Hematopoietic multipotent progenitor cell treated with erythropoietin and hydrocortisone succinate and interleukin-3 and kit ligand, for 6 days (in vitro differentiated cells): ENCODE measurements at places on chromosomes 4 and X.

GRCh38 chr4:77797239-77797638 is 21.9 kb downstream of the CNOT6L start:
- no peak for DNase-seq

- DNase-seq = no peak
Observed at GRCh38 chr4:5724377-5724776, 13.4 kb downstream of the EVC start.

DNA sequence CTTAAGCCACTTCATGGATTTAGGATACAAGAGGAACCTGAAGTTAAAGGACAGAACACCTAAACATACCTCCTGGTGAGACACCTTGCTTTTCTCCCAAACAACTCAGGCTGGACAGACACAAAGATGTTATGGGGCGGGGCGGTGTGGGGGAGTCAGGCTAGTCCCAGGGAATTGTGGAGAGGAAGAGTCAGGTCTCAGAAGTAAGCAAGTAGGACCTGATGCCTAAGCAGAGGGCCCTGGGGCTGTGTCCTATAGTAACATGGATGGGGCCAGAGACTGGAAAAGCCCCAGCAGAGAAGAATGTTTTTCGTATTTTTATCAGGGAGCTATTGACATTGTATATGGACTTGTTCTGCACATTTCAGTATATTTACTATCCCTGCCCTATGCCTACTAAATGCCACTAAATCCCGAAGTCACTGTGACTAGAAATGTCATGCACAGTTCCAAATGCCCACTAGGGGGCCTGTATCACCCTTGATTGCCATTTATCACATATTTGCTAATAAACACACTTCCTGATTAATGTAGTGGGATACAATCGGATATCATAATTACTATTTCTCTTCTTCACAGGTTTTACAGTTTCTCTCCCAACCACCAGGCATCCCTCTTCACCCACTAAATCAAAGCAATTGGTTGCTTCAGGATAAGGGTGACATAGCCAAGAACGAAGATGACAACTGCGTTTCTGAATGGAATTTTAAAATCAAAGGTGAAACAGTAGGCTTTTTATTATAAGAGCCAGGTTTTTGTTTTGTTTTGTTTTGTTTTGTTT is 23.8 kb upstream of the ARHGAP10 start:
- DNase-seq = peak; percentile 82

DNA sequence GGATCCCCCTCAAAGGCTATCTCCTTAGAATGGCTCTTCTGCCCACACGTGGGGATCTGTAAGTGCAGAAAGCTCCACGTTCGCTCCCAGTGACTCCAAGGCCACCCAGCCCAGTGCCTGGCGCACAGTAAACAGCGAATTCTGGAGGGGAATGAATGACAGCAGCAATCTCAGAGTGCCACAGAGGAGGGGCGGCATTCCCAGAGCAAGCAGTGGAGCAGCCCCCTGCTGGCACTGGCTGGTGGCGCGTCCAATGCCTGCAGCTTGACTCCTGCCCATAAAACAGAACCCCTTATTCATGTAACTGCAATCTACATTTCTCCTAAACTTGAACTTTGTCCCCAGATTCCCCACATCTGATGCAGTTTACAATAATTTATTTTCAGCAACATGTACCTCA is 6.9 kb upstream of the HELT start:
- peak; percentile 42 for DNase-seq

- DNase-seq = peak; percentile 53
Observed at GRCh38 chrX:110418316-110419235, 59.9 kb downstream of the RTL9 start.

DNA sequence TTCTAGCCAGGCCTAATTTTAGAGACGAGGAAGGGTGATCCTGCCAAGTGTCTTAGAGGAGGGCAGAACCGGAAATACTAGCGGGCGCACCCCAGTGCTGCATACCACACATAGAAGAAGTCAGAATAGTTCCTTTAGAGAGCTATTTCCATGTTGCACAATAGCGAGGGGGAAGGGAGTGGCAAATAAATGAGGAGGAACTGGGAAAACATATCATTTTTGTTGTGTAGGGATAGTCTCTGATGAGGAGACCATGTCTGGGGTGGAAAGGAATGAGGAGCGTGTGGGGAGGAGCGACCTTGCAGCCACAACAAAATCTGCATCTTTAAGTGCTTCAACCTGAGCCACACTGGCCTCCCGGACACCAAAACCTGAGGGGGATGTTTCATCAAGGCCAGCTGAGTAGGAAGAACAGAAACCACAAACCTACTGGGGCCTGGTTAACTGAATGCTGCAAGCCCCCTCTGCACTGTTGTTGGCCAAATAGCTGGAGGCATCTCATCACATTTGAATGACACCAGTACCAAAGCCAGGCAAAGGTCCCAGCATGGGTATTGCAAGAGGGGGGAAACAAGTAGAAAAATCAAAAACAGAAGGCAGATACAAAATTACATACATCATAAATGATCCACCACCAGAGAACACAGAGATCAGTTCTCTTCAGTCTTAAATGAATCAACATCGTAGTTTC is 26.7 kb upstream of the C1QTNF7 start:
- DNase-seq = peak; percentile 61

DNA sequence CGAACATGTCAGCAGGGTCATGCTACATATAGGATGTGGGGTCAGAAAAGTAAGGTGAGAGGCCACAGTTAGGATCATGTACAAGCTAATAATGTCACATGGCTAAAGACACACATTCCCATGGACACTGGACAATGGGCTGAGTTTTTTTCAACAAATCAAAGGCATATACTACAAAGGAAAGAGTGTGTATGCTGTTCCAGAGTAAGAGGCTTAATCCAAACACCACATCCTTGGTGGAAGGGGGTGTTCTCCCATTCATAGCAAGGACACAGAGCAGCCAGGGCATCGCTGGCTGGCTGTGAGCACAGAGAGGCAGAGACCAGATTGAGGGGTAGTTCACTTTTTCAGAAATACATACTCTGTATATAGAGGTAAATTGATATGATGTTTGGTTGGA is 131.7 kb downstream of the MGST2 start:
- DNase-seq = no peak

DNA sequence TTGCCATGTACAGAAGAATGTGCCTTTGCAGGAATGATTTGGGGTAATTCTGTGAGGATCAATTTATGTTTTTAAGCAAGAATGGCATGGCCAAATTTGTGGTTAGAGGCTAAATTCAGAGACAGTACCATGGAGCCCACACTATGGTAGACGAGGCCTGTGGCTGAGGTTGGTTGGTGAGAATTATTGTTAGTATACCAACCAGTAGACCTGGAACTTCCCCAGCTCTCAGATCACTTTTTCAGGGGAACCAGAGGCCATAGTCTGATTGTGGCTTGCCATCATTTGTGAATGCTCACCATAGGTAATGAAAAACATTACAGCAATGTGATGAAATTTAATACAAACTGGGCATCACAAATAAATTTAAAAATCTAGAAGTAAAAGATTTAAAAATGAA is 56.3 kb downstream of the SHISA3 start:
- no peak for DNase-seq

DNA sequence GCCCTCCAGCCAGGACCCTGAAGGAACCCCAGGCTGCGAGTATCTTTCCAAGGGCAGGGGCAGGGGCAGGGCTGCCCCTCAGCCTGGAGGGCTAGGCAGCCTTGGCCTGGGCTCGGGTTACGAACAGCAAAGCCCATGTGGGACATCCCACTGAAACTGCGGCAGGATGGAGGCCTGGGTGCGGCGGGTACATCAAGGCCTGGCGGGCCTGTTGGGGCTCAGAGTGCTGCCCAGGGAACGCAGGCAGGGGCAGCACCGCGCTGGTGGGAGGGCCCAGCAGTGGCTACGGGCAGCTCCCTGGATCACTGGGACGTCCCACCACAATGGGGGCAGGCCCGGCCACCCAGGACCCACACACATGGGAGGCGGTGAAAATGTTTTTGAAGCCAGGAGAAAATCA is 10.9 kb downstream of the NAT8L start:
- DNase-seq = no peak

GRCh38 chr4:54099748-54100574 is at the start of gene GSX2:
TSS of gene GSX2 (plus strand) at chr4:54100163. CDS start at chr4:54100345, 182 bp downstream.
- DNase-seq = no peak

- DNase-seq = no peak
Observed at GRCh38 chr4:184114431-184114830, 103.2 kb downstream of the ENPP6 start.

GRCh38 chr4:149793459-149793858 is 22.2 kb downstream of the IQCM start:
- no peak for DNase-seq
